ENCODE measurements at places on chromosomes 5 and 9. TPM values are rescaled to one million over a fixed set of nuclear protein-coding genes. Genes with fewer than 3 reads are reported as not detected.

DNA sequence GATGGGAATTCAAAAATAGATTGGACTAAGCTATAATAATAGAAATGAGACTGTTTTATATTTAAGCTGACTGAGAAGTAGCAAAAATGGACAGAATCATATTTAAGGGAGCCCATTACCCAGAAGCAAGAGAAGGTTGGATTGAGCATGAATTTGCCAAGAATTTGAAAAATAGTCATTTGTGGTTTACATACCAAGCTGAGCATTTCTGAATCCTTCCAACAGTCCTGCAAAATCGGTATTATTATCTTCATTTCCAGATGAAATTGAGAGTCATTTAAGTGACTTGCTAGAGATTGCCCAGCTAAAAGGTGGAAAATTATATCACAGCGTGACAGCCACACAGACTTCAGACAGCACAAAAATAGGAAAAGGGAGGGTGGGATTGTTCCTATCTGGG lies 48.4 kb downstream of the TNFSF15 start:
- no peaks in the 10 kb centered on the region for H3K27me3 ChIP-seq
- no peaks in the 10 kb centered on the region for H3K36me3 ChIP-seq
- no peaks in the 10 kb centered on the region for H3K4me1 ChIP-seq
- H3K4me3 ChIP-seq: no peak overlapping the region
- no peak overlapping the region for H3K27ac ChIP-seq

DNA sequence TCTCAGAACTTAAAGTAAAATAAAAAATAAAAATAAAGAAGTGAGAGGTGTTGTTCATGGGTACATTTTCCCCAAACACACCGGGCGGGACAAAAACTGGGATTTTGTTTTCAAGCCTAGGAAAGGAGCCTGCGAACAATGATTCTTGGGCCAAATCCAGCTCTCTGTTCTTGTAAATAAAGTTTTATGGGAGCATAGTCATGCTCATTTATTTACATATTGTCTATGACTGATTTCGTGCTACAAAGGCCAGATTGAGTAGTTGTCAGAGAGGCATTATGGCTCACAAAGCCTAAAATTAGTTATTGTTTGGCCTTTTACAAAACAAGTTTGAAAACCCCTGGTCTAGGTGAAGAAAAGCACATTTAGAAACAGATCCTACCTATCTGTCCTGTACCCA lies 821.0 kb upstream of the GRAMD2B start:
- no peak for DNase-seq
- no peaks in the 10 kb centered on the region for H3K36me3 ChIP-seq
- no peaks in the 10 kb centered on the region for H3K27me3 ChIP-seq
- H3K4me1 ChIP-seq: no peaks in the 10 kb centered on the region

DNA sequence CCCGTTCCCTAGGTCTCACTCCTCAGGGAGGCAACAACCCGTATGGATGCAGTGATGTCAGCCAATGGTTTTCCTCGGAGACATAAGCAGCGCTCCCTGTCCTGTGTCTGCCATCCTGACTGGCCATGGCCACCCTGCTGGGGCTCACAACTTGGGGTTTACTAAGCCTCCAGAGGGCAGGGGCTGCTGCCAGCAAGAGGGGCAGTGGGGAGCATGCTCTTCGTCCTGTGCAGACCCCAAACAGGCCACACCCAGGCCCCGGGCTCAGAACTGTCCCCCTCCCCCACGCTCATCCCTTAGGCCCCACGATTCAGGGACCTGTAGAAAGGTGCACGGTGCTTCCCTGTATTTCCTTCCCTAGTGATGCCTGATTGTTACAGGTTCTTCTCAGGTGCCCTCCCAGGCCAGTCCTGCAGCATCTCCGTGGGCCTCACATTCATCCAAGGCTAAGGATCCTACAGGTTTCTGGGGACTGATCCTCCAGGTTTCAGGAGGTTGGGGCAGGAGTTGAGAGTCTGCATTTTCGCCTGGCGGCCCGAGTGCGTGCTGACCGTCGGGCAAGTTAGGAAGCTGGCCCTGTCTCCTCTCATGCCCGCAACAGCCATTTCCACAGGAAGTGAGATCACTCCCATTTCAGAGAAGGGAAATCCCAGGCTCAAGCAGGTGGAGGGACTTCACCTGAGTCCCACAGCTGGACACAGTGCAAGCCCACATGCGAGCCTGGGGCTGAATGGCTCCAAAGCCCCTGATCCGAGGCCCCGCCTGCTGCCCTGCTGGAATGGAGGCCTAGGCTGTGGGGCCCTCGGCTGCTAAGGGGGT lies 217.6 kb downstream of the ROR2 start:
- H3K27me3 ChIP-seq: no peaks in the 10 kb centered on the region
- no peak overlapping the region for H3K4me3 ChIP-seq
- no peak overlapping the region for H3K27ac ChIP-seq
- H3K36me3 ChIP-seq: no peaks in the 10 kb centered on the region

DNA sequence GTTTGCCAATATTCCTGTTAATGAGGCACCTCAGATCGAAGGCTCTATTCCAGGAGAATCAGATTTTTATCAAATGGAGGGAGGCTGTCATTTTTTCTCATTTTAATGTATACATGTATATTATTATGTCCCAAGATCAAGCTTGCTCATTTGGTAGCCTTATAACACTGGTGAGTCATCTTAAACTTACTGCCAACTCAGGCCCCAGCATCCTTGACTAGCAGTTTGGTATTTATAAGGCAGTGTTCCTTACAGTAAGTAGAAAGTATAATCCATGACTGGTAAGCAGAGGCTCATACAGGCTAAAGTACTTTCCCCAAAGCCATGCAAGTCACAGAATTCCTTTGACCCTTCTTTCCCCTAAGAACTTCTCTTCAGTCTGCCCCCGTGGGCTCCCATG lies 90.7 kb upstream of the NR3C1 start:
- no peak overlapping the region for H3K4me3 ChIP-seq
- no peak overlapping the region for H3K27ac ChIP-seq
- peaks cover 33% of the 10 kb centered on the region for H3K4me1 ChIP-seq
- no peak for DNase-seq
- H3K36me3 ChIP-seq: no peaks in the 10 kb centered on the region

DNA sequence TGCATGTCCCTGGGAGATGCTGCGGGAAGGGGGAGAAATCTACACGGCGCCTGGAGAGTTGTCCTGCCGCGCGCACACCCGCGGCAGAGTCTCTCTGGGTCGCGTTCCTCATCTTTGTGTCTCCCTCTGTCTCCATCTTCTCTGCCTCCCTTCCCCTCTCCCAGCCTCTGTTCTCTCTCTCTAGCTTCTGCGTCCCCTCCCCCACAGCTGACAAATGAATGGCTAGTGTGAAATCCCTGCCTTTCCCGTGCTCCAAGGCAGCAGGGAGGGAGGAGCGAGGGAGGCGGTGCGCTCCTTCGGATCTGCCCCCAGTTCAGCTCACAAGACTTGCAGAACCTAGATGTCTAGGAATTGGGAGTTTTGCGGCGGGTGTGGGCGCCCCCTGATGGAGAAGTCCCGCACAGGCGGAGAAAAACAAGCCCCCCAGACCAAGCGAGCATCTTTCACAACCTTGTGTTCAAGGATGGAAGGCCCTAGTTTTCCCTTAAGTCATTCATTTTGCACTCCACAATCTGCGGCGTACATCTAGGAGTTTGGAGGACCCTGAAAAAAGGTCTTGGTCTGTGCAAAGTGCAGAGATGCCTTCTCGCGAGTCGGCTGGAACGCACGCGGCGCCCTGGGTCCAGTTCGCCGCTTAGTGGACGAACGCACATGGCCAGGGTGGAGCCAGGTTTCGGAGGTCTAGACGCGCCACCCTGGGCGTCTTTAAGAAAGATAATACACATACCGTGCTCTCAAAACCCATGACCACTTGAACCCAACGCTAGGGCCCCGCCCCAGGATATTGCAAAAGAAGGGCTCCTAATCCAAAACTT lies 2.0 kb downstream of the VCAN start:
- H3K27ac ChIP-seq: peak overlapping the region; percentile 53
- H3K27me3 ChIP-seq: no peaks in the 10 kb centered on the region
- no peaks in the 10 kb centered on the region for H3K36me3 ChIP-seq
- peaks cover 25% of the 10 kb centered on the region for H3K4me1 ChIP-seq

DNA sequence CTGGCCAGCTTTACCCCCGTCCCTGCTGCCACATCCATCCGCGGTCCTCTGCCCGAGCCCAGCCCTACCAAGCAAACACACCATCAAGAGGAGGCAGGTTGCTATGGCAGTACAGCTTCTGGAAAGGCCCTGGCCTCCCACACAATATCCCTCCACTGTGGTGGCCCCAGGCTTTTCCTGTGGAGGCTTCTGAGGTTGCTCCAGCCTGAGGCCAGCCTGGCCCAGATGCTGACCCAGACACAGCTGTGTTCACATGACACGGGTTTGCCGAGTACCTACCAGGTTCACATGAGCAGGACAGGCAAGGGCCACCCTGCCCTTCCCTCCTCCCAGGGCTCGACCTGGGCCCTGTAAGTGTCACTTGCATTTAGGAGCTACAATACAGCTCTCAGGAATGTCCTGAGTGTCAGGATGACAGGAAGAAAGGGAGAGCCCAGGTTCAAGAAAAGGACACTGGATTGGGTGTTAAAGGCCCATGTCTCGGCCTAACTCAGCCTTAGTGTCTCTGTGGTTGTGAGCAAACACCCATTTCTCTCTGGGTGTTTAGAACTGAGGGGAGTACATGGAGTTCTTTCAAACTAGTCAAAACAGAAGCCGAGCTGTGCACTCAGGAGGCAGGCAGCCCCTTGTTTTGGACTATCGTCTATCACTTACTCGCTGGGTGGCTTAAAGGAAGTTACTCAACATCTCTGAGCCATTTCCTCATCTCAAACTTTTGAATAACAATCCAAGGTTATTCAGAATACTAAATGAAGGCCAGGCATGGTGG lies 40.2 kb downstream of the NAIF1 start:
- H3K27me3 ChIP-seq: no peaks in the 10 kb centered on the region
- H3K4me1 ChIP-seq: no peaks in the 10 kb centered on the region
- H3K4me3 ChIP-seq: no peak overlapping the region
- DNase-seq: no peak

DNA sequence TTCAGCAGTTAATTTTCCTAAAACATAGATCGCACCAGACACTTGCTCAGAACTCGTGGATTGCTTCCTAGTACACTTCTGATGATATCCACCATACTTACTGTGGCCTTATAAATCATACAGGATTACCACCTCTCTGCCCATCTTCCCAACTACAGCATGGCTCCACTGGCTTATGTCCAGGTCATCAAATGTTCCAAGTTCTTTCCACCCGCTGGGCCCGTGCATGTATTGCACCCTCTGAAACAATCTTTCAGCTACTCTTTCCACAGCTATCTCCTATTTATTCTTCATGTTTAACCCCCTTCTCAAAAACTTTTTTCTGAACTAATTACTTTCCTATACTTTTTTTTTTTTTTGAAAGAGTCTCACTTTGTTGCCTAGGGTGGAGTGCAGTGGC lies 18.5 kb downstream of the FBXW2 start:
- H3K4me1 ChIP-seq: peaks cover 7% of the 10 kb centered on the region
- no peaks in the 10 kb centered on the region for H3K27me3 ChIP-seq
- no peak for DNase-seq
- H3K27ac ChIP-seq: no peak overlapping the region
- no peak overlapping the region for H3K4me3 ChIP-seq

DNA sequence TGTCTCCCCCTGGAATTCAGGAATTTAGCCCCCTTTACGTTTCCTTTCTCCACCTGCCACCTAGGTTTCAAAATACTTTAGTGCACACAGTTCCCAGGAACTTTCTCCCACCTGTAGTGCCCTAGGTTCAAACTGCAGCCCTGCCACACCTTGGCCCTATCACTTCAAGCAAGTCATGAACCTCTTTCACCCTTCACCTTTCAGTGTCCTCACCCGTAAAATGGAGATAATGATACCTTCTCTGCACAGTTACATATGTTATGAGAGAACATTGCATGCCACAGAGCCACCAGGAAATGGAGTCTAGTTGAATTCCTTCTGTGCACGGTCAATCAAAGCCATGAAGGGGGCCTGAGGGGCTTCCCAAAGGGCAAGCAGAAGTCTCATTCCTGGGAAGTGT lies 9.8 kb upstream of the EEIG1 start:
- no peak overlapping the region for H3K27ac ChIP-seq
- no peaks in the 10 kb centered on the region for H3K27me3 ChIP-seq
- H3K4me3 ChIP-seq: no peak overlapping the region
- no peaks in the 10 kb centered on the region for H3K36me3 ChIP-seq
- DNase-seq: no peak

DNA sequence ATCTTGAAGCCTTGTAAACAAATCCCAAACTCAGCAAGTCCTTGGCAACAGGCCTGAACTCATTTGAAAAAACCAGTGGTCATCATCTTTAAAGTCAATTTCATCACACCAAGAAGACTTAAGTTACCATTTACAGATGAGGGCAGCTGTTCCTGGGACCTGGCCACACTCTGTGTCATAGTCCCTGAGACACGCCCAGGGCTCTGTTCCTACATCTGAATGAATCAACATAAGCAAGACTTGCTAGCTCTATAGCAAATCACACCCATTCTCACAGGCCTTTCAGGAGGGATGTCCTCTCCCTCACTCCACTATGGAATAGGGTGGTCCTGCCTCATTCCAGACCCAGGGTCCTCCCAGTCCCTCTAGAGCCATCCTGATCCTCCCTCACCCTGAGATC lies 142.8 kb downstream of the NSG2 start:
- H3K4me1 ChIP-seq: peaks cover 3% of the 10 kb centered on the region
- no peak overlapping the region for H3K27ac ChIP-seq
- H3K36me3 ChIP-seq: no peaks in the 10 kb centered on the region
- H3K27me3 ChIP-seq: no peaks in the 10 kb centered on the region

DNA sequence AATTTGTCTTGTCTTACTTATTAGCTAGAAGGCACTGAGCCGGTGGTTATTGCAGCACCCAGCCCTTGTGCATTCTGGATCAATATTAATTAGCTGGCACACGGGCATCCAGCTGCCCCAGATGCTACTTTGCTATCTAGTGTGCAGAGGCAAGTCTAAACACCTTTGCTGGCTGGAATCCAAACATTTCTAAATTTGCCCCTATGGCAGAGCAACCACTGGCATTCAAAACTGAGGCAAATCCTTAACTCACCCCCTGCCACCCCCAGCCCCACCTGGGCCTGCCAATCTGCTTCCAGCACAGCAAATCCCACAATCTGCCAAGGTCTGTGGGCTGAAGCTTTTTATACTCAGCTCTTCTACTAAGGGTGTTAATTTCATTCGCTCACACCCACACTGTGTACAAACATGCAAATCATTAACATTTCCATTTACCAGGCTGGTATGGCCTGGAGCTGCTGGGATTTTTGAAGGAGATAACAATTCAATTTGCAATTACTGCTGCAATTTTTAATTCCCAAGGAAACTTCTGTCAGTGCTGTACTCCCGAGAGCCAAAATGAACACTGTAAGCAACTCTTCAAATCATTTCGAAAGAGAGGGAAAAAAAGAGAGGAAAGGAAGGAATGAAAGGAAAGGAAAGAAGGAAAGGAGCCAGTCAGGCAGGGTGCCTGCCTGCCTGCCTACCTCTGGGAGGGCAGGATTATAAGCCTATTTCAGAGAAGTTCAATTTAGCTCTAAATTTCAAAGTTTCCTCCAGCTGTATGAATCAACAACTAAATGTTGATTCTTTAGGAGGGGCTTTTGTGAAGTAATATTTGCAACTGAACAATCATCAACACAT lies 35.5 kb downstream of the RAPGEF1 start:
- no peaks in the 10 kb centered on the region for H3K27me3 ChIP-seq
- H3K27ac ChIP-seq: peak overlapping the region; percentile 47
- H3K4me3 ChIP-seq: no peak overlapping the region
- H3K36me3 ChIP-seq: no peaks in the 10 kb centered on the region
- DNase-seq: no peak

- peak; percentile 2 for DNase-seq
- H3K27me3 ChIP-seq: no peaks in the 10 kb centered on the region
- H3K4me1 ChIP-seq: no peaks in the 10 kb centered on the region
Observed at GRCh38 chr9:73916016-73916673, 581.0 kb upstream of the RORB start.

The LCN12 gene
- total RNA-seq: 20.0 TPM

The TSSK1B gene
- total RNA-seq: not detected

Data from Caco-2 (cell line).